Thyroid gland (tissue), 4 donors: ENCODE measurements at places on chromosomes 11 and 22. TPM values are rescaled to one million over a fixed set of nuclear protein-coding genes. Genes with fewer than 3 reads are reported as not detected.

GRCh38 chr22:22925805-22926369, 38.3 kb downstream of the IGLL5 start:
- no peaks in the 10 kb centered on the region for H3K27me3 ChIP-seq
- H3K36me3 ChIP-seq = no peaks in the 10 kb centered on the region
- H3K4me3 ChIP-seq = no peak overlapping the region
- H3K4me1 ChIP-seq = no peaks in the 10 kb centered on the region
- no peak overlapping the region for H3K27ac ChIP-seq
- DNase-seq = no peak

GRCh38 chr11:120285256-120285655, 39.8 kb upstream of the TLCD5 start:
- peaks cover 9% of the 10 kb centered on the region for H3K4me1 ChIP-seq
- no peak overlapping the region for H3K4me3 ChIP-seq
- no peak overlapping the region for H3K27ac ChIP-seq

GRCh38 chr11:47560426-47560825, 5.0 kb upstream of the PTPMT1 start:
- peaks cover 5% of the 10 kb centered on the region for H3K4me1 ChIP-seq
- DNase-seq = no peak
- no peak overlapping the region for H3K4me3 ChIP-seq
- H3K36me3 ChIP-seq = no peaks in the 10 kb centered on the region
- H3K27ac ChIP-seq = no peak overlapping the region
- H3K27me3 ChIP-seq = no peaks in the 10 kb centered on the region

- peaks cover 40% of the 10 kb centered on the region for H3K4me1 ChIP-seq
- no peaks in the 10 kb centered on the region for H3K27me3 ChIP-seq
- H3K4me3 ChIP-seq = no peak overlapping the region
- H3K27ac ChIP-seq = peak overlapping the region; percentile 92
These were observed 4.4 kb downstream of the AHNAK start for GRCh38 chr11:62542111-62542745.

GRCh38 chr11:11513422-11513821, 108.4 kb downstream of the GALNT18 start:
- no peak for DNase-seq
- H3K4me1 ChIP-seq = peaks cover 41% of the 10 kb centered on the region
- no peak overlapping the region for H3K27ac ChIP-seq
- H3K36me3 ChIP-seq = no peaks in the 10 kb centered on the region
- H3K4me3 ChIP-seq = no peak overlapping the region

DNA sequence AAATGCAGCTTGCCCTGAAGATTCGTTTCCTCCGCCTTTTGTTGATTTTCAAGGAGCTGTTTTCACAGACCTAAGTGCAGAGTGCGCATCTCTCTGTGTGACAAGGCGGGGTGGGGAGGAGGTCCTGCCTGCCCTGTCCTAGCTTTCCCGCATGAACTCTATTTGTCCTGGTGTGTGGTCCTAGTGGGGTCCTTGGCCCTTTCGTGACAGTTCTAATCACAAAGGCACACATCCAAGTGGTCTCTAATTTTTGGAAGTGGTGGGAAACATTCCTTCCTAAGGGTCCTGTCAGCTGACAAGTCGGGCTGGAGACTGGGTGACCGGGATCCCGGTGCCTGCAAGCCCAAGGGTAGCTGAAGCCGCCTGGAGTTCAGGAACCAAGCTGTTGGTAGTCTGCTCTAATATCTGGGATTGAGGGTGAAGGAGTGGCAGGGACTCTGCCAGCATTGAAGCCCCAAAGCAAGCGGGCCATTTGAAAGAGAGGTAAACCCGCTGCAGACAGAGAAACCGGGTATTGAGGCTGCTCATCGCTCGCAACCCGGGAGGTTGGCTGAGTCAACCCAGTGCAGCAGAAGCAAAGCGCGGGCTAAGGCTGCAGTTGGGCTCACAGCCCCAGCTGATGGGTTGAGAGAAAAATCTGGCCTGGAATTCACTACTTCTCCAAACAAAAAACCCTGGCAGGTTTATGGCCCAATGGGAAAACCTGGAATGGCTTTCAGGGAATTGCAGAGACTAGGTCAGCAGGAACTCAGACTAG, 28.1 kb upstream of the FBXO3 start:
- H3K27me3 ChIP-seq = peaks cover 5% of the 10 kb centered on the region
- no peak overlapping the region for H3K4me3 ChIP-seq
- no peaks in the 10 kb centered on the region for H3K36me3 ChIP-seq
- DNase-seq = peak; percentile 42

- H3K4me1 ChIP-seq = peaks cover 18% of the 10 kb centered on the region
- peak; percentile 48 for DNase-seq
- H3K36me3 ChIP-seq = no peaks in the 10 kb centered on the region
- no peak overlapping the region for H3K4me3 ChIP-seq
These were observed 18.5 kb downstream of the SLC35F2 start for GRCh38 chr11:107840129-107840484.

DNA sequence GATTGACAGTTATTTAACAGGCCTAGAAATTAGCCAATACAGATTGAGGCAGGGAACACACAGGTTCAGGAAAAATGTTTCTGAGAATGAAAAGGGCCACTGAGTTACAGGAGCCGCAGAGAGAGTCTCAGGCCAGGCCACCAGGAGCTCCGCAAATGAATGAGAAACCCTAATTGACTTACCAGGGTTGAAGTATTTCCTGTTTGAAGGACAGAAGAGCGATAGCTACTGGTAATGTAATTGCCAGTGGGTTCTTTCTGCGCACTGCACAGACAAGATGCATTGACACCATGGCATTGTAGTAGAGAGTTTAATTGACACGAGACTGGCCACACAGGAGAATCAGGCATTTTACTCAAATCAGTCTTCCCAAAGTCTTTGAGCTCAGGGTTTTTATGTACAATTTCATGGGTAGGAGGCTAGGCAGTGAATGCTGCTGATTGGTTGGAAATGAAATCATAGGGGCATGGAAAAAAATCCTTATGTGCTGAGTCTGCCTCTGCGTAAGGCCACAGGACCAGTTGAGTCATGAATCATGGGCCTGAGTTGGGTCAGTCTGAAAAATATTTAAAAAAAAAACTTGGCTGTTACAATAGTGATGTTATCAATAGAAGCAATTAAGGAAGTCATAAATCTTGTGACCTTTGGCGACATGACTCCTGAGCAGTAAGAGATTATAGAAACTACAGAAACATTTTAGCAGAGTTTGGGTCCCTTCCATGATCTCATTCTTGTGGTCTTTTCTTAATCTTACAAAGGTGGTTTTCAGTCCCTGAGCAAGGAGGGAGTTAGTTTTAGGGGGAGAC, 203.8 kb downstream of the CASP12 start:
- no peak for DNase-seq
- no peaks in the 10 kb centered on the region for H3K36me3 ChIP-seq
- no peaks in the 10 kb centered on the region for H3K4me1 ChIP-seq
- H3K27ac ChIP-seq = no peak overlapping the region
- H3K27me3 ChIP-seq = no peaks in the 10 kb centered on the region
- no peak overlapping the region for H3K4me3 ChIP-seq

- DNase-seq = no peak
- no peaks in the 10 kb centered on the region for H3K4me1 ChIP-seq
- no peak overlapping the region for H3K27ac ChIP-seq
- H3K4me3 ChIP-seq = no peak overlapping the region
- H3K36me3 ChIP-seq = no peaks in the 10 kb centered on the region
- no peaks in the 10 kb centered on the region for H3K27me3 ChIP-seq
These were observed 123.9 kb downstream of the PHF21B start for GRCh38 chr22:44885806-44886360.

GRCh38 chr22:37973271-37974170, 10.8 kb downstream of the SOX10 start:
- H3K27me3 ChIP-seq = no peaks in the 10 kb centered on the region
- DNase-seq = no peak
- no peaks in the 10 kb centered on the region for H3K4me1 ChIP-seq
- H3K27ac ChIP-seq = no peak overlapping the region
- H3K36me3 ChIP-seq = no peaks in the 10 kb centered on the region

- H3K36me3 ChIP-seq = no peaks in the 10 kb centered on the region
- H3K4me3 ChIP-seq = no peak overlapping the region
- DNase-seq = no peak
- H3K27me3 ChIP-seq = no peaks in the 10 kb centered on the region
These were observed 19.7 kb downstream of the OR51E2 start for GRCh38 chr11:4677948-4678347.

DNA sequence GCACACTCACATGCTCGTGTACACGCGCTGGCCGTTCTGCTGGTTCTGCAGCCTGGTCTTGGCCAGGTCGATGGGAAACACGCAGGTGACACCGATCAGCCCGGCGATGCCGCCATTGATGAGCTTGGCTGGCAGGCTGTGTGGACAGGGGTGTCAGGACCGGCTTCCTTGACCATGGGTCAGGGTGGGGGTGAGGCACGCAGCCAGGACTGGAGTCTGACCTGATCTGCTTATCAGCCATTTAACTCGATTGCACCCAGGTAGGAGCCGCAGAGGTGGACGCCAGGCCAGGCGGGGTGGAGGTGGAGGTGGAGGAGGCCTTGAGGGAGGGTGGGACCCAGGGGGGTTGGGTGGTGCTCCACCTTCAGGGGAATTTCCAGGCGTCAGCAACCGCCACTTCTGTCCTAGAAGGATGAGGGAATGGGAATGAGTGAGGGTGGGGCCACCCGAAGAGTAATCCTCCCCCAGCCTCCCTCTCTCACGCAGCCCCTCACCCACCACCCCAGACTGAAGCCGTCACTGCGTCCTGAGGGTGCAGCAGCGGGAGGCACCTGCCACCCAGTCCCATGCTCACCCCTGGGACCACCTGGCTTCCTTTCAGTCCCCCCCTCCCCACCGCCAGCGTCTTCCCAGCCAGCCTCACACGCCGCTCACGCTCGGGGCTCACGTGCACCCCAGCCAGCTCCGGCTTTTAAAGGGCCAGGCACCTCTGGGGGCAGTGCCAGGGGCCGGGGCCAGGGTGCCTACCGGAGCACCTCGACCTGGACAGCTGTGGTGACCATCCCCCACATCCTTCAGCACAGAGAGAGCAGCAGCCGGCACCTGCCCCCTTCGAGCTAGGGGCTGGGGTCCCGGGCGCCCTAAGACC, 3.1 kb downstream of the SLC25A22 start:
- DNase-seq = peak; percentile 45
- H3K4me3 ChIP-seq = no peak overlapping the region
- no peaks in the 10 kb centered on the region for H3K27me3 ChIP-seq
- H3K27ac ChIP-seq = peak overlapping the region; percentile 16

- H3K4me1 ChIP-seq = no peaks in the 10 kb centered on the region
- no peak overlapping the region for H3K27ac ChIP-seq
These were observed 23.7 kb downstream of the JAML start for GRCh38 chr11:118200901-118201680.

DNA sequence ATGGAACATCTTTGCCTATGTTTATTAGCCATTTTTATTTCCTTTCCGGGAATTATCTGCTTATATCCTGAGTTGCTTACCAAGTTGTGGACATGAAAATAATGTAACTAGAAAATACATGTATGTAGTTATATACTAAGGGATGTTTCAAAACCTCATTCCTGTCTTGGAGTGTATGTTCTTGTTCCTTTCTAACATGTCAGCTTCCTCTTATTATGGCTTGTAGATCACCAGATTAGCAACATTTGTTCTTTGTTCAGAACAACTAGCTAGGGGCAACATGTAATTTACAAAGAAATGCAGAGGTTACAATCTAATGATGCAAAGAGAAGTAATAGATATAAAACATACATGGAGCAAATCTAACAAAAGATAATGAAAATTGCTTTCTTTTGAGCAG, 13.1 kb upstream of the TMEM123 start:
- H3K36me3 ChIP-seq = no peaks in the 10 kb centered on the region
- H3K4me1 ChIP-seq = peaks cover 48% of the 10 kb centered on the region
- no peaks in the 10 kb centered on the region for H3K27me3 ChIP-seq
- H3K27ac ChIP-seq = peak overlapping the region; percentile 62
- DNase-seq = no peak
- no peak overlapping the region for H3K4me3 ChIP-seq

The CAPN5 gene
- total RNA-seq = 3.0 TPM

The C11orf98 gene
- 24.1 TPM for total RNA-seq

The GDPD4 gene
- 3.6 TPM for total RNA-seq

The APOBEC3C gene
- total RNA-seq = 9.6 TPM

The XKR3 gene
- total RNA-seq = not detected

The LUZP2 gene
- not detected for total RNA-seq

The KDM4D gene
- 1.2 TPM for total RNA-seq

The DMC1 gene
- total RNA-seq = 0.78 TPM

The OR4C5 gene
- not detected for total RNA-seq

The CECR2 gene
- total RNA-seq = 2.1 TPM

The TUBA8 gene
- total RNA-seq = 18.3 TPM

The CYTH4 gene
- 4.0 TPM for total RNA-seq
